ENCODE measurements at places on chromosomes 6 and 20.

DNA sequence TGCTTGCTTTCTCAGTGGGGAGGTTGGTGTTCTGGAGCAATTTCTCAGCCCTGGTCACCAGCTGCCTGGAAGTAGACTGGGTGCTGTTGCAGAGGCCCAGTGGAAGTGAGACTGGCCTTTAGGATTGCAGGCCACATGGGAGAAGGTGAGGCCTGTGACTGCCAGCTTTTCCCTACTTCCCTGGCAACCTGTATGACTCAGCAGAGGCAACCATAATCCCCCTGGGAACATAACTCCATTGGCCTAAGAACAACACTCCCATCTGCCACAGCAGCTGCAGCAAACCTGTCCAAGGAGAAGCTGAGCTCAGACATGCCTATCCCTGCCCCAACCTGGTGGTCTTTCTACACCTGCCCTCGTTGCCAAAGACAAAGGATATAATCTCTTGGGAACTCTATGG is 473.5 kb upstream of the SPTLC3 start:
- DNase-seq, result no peak

GRCh38 chr6:134675110-134676054 is 274.5 kb downstream of the ALDH8A1 start:
- DNase-seq, result no peak

- DNase-seq, result peak; percentile 11
These were observed 982 bp downstream of the DNAJC5 start for GRCh38 chr20:63895952-63896263.

GRCh38 chr20:54626126-54626525 is 150.7 kb downstream of the DOK5 start:
- no peak for DNase-seq

DNA sequence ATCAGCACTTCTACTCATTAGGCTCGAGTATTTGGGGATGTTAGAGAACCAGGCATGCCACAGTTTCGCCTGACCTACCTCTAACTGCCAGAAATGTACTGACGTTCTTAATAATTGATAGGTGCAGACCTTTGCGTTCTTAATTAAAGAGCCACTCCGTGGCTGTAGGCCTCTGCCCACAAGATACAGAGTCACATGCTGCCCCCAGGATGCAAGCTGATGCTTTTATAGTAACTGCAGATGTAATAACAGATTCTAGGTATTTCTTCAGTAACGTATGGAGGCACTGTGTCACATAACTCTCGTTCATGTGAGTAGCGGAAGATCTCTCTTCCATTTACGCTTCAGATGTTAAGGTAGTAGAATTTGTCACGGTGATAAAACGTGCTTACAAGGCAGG is 113.2 kb downstream of the RPP40 start:
- no peak for DNase-seq

DNA sequence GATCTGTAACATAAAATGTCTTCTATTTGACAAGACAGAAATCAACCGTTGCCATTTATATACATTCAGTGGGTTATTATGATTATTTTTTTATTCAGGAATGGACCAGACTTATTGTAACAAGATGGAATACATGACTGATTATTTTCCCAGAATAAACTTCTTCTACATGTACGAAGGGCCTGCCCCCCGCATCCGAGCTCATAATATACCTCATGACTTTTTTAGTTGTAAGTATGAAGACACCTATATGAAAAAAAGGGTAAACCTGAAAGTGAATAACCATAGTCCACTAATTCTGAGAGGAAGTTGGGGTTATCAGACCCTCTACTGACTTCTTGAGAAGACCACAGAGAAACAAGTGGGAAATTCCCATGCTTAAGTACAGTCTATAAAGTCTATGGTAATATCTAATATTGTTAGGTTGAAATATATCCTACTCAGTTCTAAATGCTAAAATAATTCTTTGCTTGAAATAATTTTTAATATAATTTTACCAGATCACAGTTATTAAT is 15.9 kb downstream of the OR2A4 start:
- DNase-seq, result no peak

- DNase-seq, result no peak
These were observed 5.0 kb downstream of the CPXM1 start for GRCh38 chr20:2795451-2795850.

DNA sequence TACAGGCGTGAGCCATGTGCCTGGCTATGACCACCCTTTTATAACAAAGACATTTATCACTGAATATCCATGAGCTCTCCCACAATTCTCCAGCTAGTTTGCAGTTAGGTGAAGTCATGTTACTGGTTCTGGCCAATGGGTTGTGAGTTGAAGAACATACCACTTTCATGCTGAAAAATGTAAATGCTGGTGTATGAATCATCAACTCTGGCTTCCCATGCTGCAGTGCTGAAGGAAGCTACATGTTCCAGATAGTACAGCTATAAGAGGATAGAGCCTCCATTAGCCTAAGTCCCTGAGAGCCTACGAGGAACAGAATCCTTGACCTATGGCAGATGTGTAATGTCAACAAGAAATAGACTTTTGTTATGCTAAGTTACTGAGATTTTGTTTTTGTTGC is 180.4 kb downstream of the BTBD9 start:
- DNase-seq, result peak; percentile 62

DNA sequence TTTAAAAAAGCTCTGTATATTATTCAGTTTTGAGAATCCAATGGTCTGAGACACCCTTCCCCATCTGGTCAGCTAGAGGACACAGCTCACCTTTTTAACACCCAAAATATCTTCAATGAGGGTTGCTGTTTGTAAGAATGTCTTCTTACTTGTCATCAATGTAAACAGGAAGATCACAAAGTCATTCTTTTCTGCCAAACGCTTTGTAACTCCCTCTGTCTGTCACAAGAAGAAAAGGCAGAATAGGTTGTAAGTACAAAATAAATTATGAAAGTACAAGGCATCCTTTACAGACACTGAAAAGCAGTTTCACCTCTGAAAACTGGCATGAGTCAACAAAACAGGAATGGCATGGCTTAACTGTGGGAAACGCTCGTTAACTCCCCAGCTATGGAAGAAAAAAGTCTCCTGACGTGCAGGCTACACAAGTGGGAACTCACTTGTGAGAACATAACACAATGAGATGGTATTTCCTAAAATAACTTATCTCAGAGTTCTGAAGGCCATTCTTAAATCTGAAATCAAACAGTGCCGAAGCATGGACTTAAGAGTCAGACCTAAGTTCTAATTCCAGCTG is 42.7 kb downstream of the TRPC4AP start:
- no peak for DNase-seq

DNA sequence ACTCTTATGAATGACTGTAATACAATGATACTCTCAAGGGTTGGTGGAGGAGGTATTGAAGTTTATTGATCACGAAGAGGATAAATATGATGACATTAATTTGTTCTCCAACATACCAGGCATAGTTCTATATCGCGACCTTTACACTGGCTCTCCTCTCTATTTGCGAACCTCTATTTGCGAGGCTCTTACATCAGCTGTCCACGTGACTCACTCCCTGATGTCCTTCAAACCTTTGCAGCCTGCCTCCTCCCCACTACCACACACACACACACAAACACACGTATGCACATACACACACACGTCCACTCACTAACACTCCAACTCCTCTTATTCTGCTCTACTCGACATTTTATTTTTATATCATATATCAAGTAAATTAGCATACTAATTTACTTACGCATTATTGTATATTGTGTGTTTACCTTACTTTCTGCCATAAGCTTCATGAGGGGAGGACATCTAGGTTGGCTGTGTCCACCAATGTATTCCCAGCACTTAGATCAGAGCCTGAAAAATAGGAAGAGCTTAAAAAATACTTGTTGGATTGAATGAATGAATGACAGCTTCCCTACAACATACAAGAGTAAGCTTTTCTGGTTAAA is 53.3 kb upstream of the TNFRSF21 start:
- DNase-seq, result no peak

DNA sequence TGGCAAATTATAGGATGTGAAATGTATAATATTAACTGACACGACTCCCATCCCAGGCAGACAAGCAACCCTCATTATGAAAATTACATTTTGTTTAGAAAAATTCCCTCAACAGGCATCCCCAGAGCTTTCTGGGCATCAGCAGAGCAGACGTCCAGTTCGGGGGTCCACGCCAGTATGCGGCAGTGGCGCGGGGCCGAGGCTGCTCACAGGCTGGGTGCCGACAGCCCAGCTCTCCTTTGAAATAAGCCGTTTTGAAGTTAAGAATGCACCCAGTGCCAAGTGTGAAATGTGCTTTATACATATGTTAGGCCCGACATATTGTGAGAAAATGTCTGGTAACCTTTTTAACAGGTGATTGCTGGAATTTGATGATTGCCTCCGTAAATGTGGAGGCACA is 50.4 kb downstream of the RPP40 start:
- no peak for DNase-seq

DNA sequence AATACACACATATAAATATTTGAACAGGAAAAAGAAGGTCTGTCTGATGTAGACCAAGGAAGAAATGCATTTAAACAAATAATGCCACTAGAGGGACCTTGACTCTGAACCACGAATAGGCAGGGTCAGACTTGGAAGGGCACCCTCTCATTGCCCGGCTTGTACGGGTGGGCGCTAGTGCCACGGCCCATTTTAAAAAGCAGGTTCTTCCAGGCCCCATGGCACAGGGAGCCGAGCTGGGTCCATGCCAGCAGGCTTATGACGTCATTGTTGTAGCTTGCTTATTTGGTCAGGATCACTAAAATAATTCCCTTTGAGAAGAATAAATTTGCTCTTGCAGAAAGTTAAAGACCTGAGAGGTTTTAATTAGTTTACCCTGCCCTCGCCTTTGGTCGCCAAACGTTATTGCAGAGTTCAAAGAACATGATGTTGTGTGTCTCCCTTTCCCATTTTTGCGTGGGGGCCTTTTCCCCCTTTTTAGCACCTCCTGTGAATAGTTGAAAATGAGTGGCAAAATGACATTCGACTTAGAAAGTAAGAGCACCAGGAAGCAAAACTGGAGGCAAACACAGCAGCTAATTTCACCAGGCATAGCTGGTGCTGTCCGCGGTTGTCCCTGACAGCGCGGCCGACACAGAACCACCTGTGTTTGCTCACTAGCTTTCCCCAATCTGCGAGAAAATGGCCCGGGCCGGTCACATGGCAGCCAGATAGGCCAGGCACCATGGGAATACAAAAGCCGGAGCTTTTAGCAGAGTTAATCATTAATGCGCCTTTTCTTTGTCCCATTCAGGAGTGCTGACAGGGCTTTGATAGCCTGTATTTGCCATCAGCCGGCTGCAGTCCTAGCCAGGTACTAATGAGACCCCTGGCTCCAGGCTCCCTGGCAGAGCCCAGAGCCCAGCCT is 93.8 kb downstream of the FOXA2 start:
- no peak for DNase-seq

GRCh38 chr6:10529231-10529801 is 8.2 kb downstream of the GCNT2 start:
- no peak for DNase-seq

DNA sequence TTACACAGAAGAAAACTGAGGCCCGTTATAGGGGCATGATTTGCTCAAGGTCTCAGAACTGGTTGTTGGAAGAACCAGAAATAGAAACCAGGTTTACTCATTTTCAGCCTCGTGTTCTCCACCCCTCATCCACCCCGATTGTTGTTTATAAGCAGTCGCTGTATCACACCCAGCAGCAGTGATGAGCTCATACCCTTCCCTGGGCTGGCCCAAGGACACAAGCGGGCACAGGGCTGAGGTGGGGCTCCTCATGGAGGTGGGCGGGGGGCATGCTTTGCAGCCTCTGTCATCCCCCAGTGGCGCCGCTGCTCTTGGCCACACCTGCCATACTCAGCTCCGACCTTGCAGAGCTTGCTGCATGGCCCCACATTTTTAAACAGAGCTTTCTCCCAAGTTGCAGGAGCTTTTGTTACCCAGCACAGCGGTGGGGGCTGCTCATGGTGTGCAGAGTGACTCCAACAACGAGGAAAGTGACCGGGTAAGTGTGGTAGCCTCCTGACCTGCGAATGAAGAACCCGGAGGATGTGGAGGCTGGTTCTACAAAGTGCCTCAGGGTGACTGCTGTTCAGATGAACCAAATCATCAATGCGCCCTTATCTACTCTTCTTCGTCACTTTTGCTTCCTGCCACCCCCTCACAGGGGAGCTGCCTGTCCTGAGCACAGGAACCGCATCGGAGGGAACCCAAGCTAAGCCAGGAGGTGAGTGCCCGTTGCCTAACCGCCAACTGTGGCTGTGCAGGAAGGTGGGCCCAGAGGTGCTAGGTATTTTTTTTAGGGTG is 43.6 kb upstream of the NKX2-2 start:
- DNase-seq, result no peak

DNA sequence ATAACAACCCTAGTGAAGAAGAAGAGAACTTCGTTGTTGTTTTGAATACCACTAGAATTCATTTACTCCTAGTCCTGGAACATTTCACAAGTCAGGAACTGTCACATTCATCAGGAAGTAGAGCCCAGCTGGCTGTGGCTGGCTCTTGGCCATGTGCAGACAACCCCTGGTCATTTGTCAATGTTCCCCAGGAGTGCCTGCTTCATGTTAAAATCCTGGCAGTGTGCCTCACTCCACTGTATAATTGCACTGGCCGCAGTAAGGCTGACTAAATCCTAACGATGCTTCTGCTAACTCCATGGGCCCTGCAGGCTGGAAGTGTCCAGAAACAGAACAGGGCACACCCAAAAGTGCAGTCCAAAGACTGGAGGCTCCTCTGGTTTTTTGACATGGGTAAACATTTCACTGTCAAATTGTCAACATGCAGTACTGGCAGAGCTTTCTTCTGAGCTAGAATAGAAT is 41.5 kb upstream of the ADGRF1 start:
- peak; percentile 56 for DNase-seq

DNA sequence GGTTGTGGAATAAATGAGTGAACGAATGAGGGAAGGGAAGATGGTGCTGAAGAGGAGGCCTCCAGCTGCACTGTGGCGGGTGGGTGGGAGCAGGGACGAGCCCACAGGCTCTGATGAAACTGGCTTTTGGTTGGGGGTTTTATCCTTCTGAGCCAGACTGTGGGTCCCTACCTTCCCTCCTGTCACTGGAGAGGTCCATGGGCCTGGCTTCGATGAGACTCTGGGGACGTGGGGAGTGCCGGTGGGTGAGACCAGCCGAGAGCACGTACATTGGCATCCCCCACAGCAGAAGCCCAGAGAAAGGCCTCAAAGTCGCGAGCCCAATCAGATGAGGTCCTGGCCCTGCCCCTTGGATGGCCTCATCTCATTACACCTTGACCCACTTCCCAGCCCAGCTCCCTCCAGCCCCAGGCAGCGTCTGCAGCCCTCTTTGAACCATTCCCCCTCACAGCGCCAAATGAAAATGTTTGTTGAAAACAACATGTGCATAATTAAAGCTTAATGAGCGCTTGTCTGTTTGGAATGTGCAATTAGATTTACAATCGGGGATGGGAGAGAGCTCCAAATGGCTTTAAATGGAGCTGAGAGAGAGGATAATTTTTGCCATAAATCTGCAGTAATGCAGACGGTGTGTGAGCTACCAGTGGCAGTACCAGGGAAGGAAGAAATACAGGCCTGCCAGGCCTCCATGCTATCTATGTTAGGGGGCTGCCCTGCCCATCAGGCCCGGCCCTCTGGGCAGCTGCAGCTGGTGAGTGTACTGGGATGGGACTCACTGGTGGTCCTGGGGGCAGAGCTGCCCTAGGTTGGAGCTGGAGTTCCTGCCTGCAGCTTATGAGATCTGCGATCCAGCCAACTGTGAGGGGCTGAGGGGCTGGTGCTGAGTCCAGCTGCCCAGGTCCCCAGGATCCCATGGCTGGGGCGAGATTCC is 47.2 kb downstream of the TOX2 start:
- DNase-seq, result peak; percentile 49

GRCh38 chr20:8012724-8013123 is 6.8 kb downstream of the TMX4 start:
- DNase-seq, result no peak

GRCh38 chr6:42929821-42930360 is 611 bp downstream of the CNPY3 start:
- DNase-seq, result peak; percentile 75

All from fibroblast of skin of right quadriceps (primary cell).